Effector CD8-positive, alpha-beta T cell (primary cell): ENCODE measurements at places on chromosomes 7 and 10.

DNA sequence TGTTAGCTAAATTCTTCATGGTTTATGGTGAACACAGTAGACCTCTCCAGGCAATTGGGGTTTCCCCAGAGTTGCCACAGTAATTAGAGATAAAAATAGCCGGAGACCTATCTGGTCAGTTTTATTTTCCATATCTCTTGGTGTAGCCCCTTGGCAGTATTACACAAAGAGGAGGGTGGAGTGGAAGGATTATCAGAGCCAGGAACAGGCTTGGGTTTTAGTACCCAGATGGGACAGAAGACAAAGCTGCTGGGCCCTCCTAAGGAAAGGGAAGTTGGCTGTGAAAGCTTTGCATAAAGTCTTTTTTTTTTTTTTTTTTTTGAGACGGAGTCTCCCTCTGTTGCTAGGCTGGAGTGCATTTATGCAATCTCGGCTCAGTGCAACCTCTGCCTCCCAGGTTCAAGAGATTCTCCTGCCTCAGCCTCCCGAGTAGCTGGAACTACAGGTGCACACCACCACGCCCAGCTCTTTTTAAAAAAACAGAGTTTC, 9.7 kb downstream of the ZSCAN21 start:
- DNase-seq: no peak

- DNase-seq: no peak
Observed at GRCh38 chr7:107441581-107442422, 28.1 kb upstream of the GPR22 start.

GRCh38 chr10:44398747-44399658, 14.1 kb upstream of the CXCL12 start:
- no peak for DNase-seq

- DNase-seq: no peak
Observed at GRCh38 chr10:112738606-112739591, 211.1 kb upstream of the TCF7L2 start.

DNA sequence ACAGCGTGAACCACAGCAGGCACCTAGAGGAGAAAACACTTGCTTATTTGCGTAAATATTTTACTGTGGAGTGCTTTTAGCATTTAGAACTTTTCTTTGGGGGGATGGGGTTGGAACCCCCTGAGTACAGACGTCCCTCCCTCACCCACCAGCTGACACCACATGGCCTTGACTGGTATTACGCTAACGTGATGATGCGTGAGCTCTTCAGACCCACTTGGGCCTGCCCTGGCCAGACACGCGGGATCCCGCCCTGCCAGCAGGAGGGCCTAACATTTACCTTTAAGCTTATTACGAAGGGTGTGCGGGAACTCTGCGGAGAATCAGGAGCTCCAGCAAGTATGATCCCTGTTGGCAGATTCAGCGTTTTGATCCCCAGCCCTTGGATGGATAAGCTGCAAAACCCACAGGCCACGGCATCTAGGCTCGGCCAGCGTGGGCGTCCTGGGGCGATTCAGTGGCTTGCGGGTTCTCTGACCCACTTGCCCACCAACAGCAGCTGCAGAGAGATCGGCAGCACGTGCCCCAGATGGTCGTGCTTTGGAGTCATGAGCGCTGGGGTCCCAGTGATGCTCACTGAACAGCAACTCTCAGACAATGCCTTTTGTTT, 545.5 kb upstream of the FOXK1 start:
- no peak for DNase-seq

- no peak for DNase-seq
Observed at GRCh38 chr10:121339114-121339513, 259.1 kb downstream of the FGFR2 start.

DNA sequence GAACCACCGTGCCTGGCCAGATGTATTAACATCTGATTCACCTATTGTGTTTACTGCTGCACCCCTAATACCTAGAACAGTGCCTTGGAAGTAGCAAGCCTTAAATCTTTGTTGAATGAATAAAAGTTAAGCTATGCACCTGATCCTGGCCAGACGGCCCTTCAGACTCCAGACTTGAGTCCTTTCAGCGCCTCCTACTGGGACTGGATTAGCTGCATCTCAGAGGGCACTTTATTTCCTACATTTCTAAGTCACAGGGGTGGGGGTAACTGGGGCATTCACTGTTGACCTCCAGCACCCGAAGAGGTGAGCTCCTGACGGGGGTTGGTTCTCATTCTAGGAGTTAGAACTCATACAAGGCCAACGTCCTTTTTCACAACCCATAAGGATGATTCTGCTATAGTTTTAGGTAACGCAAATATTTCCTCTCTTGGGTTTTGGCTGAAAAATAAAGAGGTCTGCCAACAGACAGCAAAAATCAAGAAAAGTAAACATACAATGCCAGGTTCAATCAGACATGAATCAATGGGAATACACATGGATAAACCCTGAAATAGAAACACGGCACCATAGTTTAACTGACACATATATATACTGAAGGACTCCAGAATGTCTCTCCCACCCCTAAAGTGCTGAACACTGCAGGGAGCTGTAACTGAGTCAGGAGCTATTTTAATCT, 48.0 kb upstream of the DLG5 start:
- DNase-seq: no peak

GRCh38 chr7:158454631-158455030, 133.0 kb downstream of the PTPRN2 start:
- DNase-seq: no peak

DNA sequence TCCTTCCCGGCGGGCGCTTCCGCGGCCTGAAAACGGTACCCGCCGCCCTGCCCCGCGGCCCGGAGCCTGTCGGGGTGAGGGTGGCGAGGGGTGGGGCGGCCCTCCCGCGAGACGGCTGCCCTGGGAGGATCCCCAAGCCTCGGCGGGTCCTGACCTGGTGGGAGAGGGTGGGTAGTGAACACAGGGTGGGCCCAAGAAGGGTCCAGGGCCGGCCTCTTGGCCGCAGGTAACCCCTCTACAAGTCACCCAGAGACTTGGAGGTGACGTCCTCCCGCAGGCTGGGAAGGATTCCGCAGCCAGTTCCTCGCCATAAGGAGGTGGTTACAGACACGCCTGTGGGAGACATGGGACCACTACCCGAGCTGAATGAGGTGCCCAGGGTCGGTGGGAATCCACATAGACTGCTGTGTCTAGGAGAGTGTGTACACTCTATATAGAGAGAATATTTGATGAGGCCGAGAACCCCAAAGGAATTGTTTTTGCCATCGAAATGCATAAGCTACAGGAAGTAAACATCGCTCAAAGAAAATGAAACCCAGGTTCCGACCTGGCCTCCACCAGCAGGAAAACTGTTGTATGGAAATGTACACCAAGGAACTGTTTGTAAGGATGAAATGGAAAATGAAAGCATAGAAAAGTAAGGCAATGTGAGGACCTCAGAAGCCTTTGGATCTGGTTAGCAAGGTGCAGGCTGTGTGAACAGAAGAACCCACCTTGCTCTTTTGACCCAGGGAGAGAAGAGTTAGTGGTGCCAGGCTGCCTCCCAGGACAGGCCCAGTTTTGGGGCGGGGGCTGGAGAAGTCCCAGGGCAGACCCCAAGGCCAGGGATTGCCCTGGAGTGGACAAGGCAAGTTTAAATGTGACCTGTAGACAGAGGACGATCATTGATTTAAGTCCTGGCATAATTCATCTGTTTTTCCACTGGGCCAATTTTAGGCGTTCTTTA, 659 bp downstream of the OPTN start:
- peak; percentile 10 for DNase-seq

DNA sequence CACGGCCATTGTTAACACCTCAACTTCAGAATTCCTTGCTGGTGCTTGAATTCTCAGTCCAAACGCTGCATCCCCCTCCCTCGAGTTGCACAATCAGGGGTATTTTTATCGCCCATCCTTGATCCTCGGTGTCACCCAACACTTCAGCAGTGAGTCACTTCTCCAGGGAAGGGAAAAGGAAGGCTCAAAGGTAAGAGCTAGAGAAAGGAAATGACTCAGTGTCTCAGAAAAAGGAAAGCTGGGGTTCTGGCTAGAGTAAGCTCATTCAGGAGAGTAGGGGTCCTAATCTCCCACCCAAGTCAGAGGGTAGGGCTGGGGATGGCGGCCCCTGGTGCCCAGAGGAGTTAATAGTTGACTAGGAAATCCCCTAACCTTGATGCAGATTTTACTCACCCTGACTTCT, 39.8 kb upstream of the TRIM8 start:
- DNase-seq: no peak

- DNase-seq: no peak
Observed at GRCh38 chr7:112509402-112509801, 28.6 kb downstream of the LSMEM1 start.

DNA sequence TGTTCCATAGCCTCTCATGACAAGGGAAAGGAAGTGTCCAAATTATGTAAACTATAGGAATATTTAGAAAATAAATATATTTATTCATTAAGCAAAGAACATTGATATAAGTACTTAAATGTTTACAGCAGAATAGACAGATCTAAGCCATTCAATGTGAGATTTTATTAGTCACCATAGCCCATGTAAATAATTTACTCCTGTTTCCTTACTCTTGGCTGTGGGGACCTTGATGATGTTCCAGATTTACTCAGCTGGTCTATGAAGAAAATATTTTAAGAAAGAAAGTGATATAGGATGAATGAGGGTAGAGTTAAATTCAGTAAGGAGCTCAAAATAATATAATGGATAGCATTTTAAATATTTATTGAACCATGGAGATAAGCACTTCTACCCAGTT, 442.6 kb upstream of the KLF6 start:
- no peak for DNase-seq

DNA sequence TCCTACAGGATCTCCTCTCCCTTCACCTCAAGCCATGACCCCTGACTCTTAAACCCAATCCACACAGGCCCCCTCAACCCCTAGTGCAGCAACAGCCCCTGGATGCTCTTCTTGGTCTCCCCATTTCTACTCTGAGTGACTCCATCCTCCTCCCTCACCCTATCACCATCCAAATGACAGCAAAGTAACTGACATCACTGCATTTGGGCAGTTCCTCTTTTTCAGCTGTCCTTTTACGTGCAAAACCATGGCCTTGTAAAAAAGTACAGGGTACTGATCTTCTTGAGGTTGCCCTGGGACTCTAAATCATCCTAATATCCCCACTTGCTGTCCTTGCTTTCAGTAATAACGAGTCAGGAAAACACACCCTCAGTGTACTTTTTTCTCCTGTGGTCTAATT, 454.9 kb downstream of the ADRA2A start:
- no peak for DNase-seq

DNA sequence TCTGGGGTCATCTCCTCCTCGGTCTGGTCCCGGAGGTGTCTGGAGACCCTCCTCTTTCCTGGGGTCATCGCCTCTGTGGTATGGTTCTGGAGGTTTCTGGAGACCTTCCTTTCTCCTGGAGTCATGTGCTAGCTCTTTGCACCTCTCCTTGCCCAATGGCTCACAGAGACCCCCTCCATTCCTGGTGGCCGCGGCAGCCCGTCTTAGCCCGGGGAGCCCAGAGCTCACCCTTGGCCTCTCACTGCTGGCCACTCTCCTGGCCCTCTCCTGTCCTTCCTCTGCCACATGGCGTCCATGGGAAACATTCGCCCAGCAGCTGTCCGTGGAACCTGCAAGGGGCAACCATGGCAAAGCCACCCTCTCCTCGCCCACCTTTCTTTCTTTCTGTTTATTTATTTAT, 20.2 kb upstream of the FOXL3 start:
- DNase-seq: no peak

DNA sequence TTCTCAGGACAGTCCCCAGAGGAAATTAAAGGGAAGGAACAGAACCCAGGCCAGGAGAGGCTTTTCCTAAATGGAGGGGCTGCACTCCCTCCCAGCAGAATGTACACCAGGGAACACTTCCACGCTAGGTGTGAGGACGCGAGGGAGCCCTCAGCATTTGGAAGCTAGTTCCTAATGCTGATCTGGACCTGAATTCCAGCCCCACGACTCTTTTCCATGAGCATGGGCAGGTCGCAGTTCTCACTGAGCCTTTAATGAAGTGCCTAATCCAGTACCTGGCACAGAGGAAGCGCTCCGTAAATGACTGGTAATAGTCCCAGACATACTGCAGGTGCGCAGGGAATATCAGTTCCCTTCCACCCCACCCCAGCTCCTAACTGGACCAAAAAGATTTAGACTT, 1.1 kb downstream of the ALOX5 start:
- no peak for DNase-seq

GRCh38 chr10:113583571-113583970, 30.7 kb downstream of the HABP2 start:
- DNase-seq: no peak

DNA sequence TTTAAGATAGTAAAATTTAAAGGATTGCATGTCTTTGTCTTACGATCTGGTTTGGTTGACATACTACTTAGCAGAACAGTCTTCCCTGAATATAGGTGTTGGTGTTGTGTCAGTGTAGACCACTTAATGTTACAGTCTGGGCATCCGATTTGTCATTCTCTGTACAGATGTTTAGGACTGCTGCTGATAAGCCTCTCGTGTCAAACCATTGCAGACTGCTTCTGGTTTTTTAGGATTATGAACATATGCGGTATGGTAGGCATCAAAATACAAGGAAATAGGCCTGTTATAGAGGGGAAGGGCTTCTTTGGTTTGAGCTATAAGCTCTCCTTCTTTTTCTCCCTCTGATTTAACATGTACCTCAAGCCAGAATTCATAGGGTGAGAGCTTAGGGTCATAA, 7.4 kb downstream of the CYP3A43 start:
- no peak for DNase-seq

GRCh38 chr10:1155791-1156615, 99.8 kb downstream of the WDR37 start:
- DNase-seq: no peak

DNA sequence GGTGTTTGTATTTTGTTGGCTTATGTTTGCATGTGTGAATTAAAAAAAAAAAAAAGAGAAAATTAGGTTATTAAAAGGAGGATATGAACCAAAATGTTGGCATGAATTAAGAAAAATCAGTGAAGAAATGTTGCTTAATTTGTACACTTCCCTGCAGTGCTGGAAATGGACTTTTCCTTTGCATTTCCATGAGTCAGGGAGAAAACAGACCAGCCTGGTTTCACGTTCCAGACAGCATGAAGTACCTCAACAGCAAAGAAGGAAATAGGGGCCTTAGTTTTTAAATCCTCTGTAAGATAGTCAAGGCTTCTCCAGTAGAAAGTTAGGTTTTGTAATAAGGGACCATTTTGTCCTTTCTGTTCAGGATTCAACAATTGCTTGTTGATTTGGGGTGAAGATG, 159.7 kb downstream of the CELF2 start:
- DNase-seq: no peak

DNA sequence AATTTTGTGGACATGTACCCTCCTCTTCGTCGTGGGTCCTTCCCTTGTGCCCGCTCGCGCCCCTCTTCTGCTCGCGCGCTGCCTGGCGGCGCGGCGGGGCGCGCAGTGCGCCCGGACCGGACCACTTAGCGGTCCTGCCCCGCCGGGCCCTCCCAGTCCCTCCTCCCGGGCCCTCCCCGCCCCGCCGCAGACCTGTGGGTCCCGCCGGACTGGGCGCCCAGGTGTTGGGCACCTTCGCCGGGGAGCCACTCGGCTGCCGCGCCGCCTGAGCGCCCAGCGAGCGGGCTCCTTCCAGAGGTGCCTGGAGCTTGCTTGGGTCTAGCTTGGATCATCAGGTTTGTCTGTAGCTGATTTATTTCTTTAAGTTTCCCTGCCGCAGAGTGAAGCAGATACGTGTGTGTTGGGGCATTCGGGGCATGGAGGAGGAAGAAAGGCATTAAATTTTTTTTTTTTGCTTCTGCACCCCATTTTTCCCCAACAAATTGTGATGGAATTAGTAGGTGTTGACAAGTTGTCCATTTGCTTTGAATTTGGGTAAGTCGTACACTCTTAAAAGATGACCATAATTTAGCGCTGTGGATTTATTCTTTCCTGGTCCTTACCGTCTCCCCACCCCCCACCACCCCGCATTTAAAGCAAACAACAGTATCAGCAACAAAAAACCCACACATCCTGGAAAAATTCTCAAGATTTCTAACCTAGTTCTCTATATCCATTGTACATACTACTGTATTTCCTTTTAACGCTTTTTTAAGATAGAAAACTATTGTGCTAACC, 905 bp downstream of the C1GALT1 start:
- DNase-seq: no peak

GRCh38 chr7:120272701-120273475, at the start of gene KCND2:
Gene KCND2 (plus strand): TSS chr7:120273175.
- DNase-seq: no peak
